NCI-H69 (cell line): ENCODE measurements at places on chromosomes 7 and 10.

DNA sequence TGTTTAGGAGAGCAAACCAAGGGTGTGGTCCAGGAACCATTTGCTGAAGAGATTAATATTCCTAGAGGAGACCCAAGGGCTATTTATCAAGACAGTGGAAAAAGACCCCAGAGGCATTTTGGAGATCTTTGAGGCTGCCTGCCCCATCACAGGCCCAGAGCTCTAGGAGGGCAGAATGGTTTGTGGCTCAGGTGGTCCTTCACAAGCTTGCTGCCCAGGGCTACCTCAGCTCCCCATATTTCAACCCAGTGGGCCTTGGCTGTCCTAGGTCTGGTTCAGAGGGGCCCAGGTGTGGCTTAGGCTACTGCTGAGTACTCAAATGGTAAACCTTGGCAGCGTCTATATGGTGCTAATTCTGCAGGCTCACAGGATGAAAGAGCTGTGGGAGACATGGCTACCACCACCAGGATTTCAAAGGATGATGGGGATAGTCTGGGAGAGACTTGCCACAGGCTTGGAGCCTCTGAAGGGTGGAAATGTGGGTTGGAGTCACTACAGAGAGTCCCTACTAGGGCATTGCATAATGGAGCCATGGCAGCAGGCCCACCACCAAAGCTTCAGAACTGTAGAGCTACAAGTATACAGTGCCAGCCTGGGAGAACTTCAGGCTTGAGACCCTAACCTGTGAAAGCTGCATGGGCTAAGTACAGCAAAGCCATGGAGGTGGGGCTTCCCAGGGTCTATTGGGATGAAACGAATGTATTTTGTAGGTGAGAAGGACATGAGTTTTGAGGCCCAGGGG, 24.3 kb downstream of the PTEN start:
- no peak for DNase-seq

GRCh38 chr10:90968328-90969081, 47.6 kb upstream of the ANKRD1 start:
- DNase-seq: peak; percentile 10

- DNase-seq: no peak
Observed at GRCh38 chr10:126153711-126154628, 234.3 kb downstream of the ADAM12 start.

GRCh38 chr10:86755454-86755739, 1.0 kb upstream of the BMPR1A start:
- no peak for DNase-seq

DNA sequence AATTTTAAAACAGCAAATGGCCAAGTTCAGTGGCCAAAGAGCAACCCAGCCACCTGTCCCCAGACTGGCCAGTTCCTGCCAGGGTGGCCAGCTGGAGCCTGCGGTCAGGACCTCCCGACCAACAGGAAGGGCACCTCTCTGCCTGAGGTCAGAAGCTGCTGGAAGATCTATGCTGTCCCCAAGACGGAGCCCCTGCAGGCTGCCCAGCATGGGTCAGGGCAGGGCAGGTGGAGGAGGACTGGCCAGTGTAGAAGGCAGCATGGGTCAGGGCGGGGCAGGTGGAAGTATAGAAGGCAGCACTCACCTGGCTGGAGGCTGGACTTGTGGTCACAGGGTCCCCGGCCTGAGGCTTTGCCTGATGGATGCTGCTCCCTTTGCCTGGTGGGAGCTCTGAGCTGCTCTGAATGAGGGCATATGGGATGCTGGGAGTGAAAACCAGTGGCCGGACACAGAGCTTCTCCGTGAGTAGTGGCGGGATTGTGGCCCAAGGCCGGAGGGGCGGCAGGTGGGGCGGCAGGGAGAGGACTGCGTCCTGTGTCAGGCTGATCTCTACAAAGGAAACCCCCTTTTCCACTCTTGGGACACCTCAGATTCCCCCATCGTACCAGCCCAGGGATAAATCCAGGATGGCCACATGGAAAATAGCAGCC, 229.2 kb downstream of the TCERG1L start:
- DNase-seq: no peak
